ENCODE measurements at places on chromosomes 3 and 15. TPM values are rescaled to one million over a fixed set of nuclear protein-coding genes. Genes with fewer than 3 reads are reported as not detected.

The PTPRG gene
- total RNA-seq, result 32.9 TPM

The ARGFX gene
- not detected for total RNA-seq

The DNAJA4 gene
- total RNA-seq, result 0.33 TPM

The NRG4 gene
- 5.2 TPM for total RNA-seq

The CELF6 gene
- total RNA-seq, result not detected

All from PC-9 (cell line).